Stimulated activated CD8-positive, alpha-beta memory T cell treated with anti-CD3 and anti-CD28 coated beads, Interleukin-2, amount 100 ng/mL, for 48 hours (primary cell): ENCODE measurements at places on chromosomes 3 and 15.

DNA sequence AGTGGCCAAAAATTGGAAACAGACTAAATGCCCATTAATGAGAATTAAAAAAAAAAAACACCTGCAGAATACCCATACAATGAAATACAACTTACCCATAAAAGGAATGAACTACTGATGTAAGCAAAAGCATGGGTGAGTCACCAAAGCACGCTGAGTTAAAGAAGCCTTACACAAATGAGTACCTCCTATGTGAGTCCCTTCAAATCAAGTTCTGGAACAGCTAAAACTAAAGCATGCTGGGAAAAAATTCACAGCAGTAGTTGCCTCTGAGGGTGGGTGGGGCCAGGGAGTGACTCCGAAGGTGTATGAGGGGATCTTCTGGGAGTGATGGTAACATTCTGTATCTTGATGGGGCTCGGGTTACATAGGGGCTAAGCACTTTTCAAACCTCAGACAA, 11.4 kb downstream of the MYO5C start:
- DNase-seq, result no peak

DNA sequence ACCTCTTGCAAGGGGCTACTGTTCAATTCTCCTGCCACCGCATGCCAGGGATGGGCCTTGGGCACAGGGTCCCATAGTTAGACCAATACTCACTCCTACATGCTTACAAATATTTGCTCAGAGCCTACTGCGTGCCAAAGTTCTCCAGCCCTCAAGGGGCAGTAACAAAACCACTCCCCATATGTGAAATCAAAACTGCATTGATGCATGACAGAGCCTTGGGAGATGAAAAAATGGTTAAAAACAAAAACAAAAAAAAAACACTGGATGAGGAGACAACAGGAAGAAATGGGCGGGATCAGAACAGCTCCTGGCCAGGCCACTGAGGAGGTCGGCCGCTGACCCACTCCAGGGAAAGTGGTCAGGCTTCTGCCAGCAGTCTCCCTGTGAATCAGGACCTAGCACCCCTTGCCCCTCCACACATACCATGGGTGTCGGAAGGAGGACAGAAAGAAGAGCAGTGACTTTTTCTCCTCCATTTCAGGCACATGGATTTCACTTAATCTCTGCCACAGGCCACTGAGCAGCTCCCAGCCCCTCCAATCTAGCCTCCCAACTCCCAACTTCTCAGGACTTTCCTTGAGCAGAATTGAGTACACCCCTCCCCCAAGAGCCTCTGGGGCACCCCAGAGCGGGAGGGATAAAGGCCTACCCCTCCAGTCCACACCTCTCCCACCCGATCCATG, 2.8 kb downstream of the PLXNB1 start:
- no peak for DNase-seq

GRCh38 chr3:7309641-7310102, 448.8 kb downstream of the GRM7 start:
- no peak for DNase-seq

GRCh38 chr15:29403772-29404171, 134.2 kb upstream of the NSMCE3 start:
- no peak for DNase-seq

DNA sequence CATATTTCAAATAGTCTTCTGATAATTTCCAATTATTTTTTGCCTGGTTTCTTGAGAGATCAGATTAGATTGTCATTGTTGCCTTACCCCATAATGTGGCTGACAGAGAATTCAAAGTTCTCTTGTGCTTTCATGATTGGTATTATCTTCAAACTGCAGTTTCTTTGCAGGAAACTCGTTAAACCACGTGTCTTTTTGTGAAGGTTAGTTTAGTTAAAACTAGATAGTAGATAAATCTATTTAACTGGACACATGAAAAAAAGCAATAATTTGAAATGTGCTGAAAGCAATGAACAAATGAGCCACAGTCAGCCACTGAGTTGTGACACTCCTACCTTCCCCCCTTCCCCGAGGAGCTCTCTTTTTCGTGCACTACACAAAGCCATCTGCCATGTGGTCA, 327.5 kb upstream of the UMPS start:
- DNase-seq, result no peak

DNA sequence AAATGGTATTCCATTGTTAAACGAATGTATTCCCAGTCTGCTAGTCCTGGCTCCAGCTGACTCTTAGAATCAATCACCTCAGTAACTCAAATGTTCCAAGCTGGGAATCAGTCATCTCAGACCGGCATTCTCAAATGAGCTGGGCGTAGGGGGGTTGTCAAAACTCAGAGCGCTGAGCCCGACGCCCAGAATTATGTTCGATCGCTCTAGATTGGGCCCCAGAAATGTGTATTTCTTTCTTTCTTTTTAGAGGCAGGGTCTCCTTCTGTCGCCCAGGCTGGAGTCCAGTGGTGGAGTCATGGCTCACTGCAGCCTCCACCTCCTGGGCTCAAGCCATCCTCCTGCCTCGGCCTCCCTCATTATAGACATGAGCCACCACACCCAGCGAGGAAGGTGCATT, 99.3 kb upstream of the IGF1R start:
- no peak for DNase-seq

GRCh38 chr3:39110041-39110639, 2.7 kb downstream of the TTC21A start:
- DNase-seq, result no peak

- no peak for DNase-seq
These were observed 30.4 kb downstream of the ACKR2 start for GRCh38 chr3:42839616-42840015.

GRCh38 chr3:135078283-135078682, 283.2 kb downstream of the EPHB1 start:
- no peak for DNase-seq

GRCh38 chr3:23376516-23377248, 173.6 kb downstream of the UBE2E2 start:
- DNase-seq, result no peak

- no peak for DNase-seq
These were observed 74.2 kb upstream of the POU1F1 start for GRCh38 chr3:87350367-87351199.

- no peak for DNase-seq
These were observed 21.4 kb downstream of the CCDC12 start for GRCh38 chr3:46955157-46955556.

DNA sequence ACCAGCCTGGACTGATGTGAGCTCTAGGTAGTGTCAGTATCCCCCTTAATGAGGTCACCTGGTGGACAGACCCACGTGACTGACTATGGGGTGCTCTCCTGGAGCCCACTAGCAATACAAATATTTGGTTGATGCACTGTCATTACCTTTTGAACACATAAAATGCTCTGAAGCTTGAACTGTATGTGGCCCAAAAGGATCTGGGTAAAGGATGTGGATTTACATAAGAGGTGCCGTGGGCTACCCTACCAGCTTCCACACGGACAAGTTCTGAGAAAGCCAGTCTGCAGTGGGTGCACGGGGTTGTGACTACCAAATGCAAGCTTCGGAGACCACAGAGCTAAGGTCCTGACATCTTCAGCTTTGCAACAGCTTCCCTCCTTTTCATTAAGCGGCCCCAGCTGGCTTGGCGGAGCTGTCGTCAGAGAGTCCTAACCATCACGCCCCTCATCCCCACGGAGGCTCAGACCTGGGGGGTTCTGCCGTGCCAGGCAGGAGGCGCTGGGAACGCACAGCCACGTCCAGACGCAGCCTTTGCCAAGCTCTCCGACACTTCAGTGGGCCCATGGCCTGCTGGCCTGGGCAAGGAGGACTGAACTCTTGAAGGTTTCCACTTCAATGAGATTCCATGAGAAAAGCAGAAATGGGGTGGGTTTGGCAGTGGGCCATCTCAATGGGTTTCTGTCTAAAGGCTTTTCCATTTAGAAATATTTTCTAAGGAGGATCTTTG, 228.3 kb downstream of the ADAMTS17 start:
- no peak for DNase-seq

- DNase-seq, result no peak
These were observed 404.4 kb upstream of the MDFIC2 start for GRCh38 chr3:70716832-70717231.

- no peak for DNase-seq
These were observed 8.8 kb downstream of the NECTIN3 start for GRCh38 chr3:111080413-111080812.

DNA sequence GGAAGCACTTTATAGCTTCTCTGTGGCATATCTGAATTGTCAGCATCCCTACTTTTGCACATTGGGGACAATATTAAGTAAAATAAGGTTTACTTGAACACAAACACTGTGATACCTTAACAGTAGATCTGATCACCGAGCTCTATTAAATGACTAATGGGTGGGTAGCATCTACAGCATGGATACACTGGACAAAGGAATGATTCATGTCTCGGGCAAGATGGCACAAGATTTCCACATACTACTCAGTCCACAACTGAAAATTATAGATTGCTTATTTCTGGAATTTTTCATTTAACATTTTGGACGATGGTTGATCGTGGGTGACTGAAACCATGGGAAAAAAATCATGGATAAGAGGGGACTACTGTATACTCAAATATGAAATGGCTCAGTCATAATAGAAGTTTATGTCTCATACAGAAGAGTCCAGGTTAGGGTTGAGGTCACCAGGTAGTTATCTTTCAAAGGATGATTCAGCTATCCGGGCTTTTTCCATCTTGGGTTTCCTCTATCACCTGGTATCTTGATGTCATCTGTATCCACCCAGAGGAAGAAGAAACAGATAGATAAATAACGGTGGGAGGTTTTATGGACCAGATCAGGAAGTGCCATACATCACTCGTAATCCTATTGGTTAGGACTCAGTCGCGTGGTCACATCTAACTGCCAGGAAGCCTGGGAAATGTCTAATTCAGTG, 320.0 kb upstream of the RARB start:
- no peak for DNase-seq

DNA sequence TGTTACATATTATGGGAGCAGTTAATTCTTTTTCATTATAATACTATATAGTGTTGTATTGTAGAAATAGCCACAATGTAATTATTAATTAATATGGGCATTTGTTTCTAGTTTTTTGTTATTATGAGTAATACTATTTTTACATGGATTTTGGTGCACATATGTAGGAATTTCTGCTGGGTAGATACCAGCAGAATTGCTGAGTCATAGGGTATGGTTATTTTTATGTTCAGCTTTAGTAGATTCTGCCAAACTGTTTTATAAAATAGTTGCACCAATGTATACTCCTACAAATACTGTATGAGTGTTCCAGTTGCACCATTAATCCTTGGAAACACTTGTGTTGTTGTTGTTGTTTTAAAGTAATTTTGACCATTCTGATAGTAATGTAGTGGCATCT, 91.5 kb downstream of the SH3GL3 start:
- DNase-seq, result no peak

- DNase-seq, result no peak
These were observed 464.3 kb upstream of the WNT5A start for GRCh38 chr3:55951388-55951787.

DNA sequence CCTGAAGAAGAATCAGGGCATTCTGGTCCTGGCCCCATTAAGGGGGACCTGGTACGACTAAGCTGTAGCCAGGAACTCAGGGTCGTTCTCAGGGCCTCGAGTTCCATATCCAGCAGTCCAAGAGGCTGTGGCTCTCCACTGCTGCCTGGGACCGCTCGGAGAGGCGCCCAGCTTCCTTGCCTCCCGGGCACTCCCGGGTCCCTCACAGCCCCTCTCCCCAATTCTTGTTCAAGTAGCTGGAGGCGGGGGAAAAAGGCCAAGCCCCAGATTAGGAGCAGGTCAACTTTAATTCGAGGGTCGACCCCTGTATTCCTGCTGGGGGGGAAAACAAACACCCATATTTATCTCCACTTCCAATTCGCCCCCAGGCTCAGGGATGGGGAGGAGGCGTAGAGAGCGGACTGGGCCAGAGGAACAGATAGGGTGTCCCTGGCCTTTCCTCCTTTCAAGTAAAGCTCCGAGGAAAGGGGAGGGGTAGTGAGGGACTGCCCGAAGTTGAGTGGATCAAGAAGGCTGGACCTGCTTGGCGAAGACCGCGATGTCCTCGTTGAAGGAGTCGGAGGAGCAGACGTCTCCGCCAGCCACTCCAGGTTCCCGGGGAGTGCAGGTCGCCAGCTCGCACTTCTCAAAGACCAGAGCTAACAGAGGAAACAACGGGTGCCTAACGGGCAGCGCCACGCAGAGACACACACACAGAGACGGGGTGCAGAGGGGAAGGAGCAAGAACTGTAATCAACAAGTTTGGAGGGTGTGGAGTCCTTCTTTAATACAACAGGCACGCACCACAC, 4.4 kb downstream of the MEIS2 start:
- DNase-seq, result no peak

DNA sequence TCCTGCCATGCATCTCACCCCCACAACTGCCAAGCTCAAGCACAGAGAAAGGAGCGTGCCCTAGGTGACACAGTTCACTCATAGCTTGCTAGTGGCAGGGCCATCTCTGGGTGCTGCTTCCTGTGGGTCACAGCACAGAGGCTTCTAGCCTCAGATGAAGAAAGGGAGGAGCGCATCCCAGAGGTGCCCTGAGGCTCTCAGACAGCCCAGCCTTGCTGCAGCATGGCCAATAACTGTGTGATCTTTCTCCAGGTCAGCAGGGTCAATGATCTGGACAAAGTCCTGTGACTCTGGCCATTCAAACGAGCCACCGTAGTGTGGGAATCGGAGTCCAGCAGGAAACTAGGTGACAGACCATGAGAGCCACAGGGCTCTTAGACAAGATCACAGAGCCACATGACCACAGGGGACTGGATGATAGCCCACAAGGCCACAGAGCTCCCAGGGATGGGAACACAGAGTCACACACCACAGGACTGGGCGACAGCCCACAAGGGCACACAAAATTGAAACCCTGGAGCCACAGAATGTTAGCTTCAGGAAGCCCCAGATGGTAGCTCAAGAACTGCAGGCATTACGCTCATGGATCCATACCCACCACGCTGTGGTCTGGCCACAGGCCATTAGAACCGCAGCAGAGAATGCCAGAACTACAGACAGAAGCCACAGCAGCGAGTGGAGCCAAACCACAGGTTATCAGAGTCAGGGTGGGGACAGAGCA, 25.9 kb upstream of the GRIP2 start:
- DNase-seq, result no peak

GRCh38 chr3:155219106-155219505, 74.4 kb downstream of the STRIT1 start:
- DNase-seq, result no peak

DNA sequence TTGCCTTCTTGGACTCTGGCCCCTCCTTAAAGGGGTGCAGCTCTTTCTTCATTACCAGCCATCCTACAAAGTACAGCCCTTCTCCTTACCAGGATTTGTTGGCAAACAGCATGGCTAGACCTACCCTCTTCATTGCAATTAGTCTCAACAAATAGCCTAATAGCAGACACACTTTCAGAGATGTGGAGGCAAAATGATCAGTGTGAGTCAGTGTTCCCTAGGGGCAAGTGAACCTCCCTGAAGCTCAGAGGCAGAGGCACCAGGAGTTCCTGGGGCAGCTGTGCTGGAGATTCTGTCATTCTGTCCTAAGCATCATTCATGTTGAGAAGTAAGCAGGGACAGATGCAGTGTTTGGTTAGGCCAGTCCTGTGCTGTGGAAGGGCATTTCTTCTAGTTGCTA, 14.6 kb upstream of the MECOM start:
- no peak for DNase-seq
